ENCODE measurements at places on chromosomes 1 and 21.

DNA sequence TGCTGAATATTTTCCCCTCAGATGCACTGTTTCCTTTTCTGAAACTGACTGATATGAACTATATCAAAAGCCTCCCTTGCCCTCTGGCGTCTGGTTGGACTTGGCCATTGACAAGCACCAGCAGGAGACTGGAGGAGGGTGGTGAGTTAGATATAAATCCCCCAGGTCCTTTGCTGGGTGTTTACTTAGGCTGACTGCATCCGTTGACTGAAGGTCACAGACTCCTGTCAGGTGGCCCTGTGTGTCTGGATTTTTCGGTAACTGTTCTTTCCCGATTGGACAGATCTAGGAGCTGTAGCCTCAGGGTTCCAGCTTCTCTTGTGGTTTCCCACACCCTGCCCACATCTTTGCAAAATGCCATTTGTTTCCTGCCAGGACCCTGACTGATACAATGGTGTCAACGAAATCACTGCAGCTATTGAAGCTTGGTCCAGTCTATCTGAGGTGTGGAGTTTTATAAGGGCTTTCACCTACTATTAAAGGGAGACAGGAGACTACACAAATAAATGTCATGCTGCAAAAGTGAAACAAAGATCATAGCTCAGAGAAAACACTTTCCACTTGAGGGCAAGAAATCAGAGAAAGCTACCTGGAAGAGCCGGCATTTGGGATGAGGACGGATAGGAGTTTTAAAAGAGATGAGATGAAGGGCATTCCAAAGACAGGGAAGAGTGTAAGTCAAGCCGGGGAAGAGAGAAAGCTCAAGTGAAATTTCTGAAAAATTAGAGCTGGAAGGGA, 1.5 kb upstream of the MAGI3 start:
- no peak for DNase-seq

GRCh38 chr21:14545906-14546480, at the start of gene SAMSN1:
Gene SAMSN1, minus strand, starts transcription at chr21:14546315. Its CDS starts 54 bp downstream, at chr21:14546261.
- no peak for DNase-seq

DNA sequence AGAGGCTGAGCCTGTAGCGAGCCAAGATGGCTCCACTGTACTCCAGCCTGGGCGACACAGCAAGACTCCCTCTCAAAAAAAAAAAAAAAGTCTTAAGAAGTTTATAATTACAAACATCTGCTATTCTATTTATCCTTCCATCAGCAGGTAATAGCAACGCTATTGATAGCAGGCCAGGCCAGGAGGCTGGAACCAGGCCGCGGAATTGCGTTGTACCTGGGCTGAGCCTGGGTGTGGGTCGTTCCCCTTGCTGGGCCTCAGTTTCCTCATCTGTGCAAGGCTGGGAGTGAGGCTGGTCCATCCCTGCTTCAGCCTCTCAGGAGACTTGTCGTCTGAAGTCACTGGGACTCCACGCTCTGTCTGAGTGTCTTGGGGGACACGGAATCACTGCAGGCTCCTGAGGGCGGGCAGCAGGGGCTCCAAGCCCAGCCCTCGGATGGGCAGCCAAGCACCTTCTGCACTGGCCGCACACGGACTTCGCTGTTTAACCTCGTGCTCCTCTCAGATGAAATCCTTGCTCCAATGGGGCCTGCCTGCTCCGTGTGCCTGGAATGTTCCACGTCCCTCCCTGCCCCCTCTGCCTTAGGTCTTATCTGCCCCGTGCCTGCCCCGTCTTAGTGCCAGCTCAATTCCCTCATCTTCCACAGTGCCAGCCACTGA, 103.9 kb upstream of the C1orf174 start:
- no peak for DNase-seq

DNA sequence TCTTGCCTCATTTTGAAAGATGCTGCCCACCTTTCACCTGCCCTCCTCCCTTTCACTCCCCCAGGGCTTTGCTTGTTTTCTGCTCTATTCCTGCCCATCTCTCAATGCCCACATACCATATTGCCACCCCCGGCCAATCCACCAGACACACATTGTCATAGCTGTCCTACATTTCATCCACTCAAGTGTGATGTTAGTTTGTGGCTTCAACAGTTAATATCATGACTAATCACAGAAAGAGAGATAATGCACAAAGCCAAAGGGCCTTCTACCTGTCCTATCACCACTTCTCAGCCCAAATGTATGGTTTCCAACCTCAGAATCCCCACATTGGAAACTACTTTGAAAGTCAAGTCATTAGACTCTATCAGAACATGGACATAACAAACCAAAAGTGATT, 18.0 kb upstream of the RCSD1 start:
- no peak for DNase-seq

DNA sequence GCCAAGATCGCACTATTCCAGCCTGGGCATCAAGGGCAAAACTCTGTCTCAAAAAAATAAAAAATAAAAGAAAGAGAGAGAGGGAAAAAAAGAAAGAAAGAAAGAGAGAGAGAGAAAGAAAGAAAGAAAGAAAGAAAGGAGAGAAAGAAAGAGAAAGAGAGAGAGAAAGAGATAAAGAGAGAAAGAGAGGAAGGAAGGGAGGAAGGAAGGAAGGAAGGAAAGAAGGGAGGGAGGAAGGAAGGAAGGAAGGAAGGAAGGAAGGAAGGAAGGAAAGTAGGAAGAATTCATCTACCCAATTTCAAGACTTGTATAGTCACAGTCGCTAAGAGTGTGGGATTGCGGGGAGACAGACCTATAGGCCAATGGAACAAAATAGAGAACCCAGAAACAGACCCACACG, 290.6 kb downstream of the NPHP4 start:
- DNase-seq = no peak

DNA sequence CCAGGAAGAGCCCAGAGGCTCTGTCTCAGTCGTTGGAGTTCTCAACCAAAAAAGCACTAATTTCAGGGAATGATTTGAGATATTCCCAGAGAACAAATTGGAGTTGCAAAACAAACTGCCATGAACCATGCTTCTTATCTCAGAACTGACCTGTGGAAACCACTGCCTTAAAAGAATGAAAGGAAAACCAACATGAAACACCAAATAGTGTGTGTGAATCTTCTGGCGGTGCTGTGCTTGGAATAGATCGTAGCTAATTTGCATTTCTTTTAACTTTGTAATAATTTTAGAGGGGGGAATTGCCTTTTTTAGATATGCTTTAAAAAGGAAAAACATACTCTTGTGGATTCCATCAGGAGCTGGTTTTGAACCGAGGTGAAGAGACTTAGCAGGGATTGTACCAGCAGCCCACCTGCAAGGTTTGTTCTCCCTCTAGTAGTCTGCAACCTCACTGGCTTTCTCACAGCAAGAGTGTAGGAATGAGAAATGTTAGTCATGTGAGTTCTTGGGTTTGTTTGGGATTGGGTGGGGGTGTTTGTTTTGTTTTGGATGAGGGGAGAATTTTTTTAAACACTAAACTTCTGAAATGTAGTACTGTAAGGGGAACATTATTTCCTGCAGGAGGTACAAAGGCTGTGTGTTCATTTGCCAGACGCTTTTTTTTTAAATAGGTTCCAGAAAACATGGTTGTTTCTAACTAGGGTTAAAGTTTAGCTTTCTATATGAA, 45.7 kb upstream of the ANGPTL1 start:
- no peak for DNase-seq

GRCh38 chr1:85397490-85398032, 67.4 kb downstream of the DDAH1 start:
- no peak for DNase-seq

GRCh38 chr1:48645883-48646282, 130.8 kb downstream of the BEND5 start:
- DNase-seq = no peak

DNA sequence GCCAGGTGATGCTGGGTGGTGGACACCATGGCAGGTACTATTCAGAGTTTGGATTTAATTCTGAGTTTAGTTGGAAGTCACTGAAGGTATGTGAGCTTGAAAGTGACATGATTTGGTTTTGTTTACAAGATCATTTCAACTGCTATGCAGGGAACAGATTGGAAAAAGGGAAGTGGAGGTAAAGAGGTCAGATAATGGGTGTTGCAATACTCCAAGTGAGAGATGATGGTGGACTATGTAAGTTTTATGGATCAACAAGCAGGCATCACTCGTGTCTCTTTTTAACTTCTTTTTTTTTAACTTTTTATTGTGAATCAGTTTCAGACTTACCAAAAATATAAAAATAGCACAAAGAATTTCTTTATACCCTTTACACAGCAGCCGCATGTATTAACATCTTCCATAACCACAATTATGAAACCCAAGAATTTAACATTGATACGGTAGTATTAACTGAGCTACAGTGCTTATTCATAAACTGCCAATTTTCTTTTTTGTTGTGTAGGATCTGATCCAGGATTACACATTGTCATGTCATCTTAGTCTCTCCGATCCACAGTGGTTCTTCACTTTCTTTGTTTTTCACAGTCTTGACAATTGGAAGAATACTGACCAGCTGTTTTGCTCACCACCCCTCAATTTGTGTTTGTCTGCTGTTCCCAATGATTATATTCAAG, 24.9 kb upstream of the NHLH2 start:
- DNase-seq = no peak

DNA sequence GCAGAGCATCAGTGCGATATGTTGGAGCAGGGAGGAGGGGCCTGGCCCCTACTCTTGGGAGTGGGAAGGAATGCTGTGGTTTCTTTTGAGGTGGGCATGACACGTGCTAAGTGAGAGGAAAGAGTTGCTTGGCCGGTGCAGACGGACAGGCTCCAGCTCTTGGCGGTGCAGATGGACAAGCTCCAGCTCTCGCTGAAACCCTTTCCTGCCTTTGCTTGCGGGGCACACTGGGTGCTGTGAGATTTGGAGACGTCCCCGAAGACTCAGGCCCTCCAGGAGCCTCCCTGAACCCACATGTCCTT, 15.9 kb downstream of the PDXK start:
- no peak for DNase-seq

- DNase-seq = no peak
These were observed 20.3 kb downstream of the AJAP1 start for GRCh38 chr1:4674676-4675075.

DNA sequence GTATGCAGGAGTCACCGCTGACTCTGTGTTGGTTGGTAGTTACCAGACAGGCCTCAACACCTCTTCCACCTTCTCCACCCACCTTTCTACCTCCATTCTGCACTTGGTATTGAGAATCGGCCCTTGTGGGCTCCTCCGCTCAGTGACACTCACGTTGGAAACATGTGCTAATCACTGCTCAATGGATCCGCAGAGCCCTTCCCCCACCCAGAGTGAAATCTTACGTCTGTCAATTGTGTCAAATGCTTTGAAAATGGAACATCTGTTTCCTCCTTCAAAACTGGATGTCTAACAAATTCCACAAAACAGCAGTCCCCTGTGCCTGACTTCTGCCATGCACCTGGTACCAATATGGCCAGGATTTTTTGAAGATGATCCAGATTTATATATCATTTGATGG, 65.5 kb upstream of the NRIP1 start:
- DNase-seq = no peak

GRCh38 chr1:161032409-161032808, 6.4 kb downstream of the TSTD1 start:
- DNase-seq = no peak

- no peak for DNase-seq
These were observed 41.4 kb upstream of the GOLT1A start for GRCh38 chr1:204255225-204255624.

- DNase-seq = no peak
These were observed 790 bp downstream of the TESK2 start for GRCh38 chr1:45490121-45490625.

DNA sequence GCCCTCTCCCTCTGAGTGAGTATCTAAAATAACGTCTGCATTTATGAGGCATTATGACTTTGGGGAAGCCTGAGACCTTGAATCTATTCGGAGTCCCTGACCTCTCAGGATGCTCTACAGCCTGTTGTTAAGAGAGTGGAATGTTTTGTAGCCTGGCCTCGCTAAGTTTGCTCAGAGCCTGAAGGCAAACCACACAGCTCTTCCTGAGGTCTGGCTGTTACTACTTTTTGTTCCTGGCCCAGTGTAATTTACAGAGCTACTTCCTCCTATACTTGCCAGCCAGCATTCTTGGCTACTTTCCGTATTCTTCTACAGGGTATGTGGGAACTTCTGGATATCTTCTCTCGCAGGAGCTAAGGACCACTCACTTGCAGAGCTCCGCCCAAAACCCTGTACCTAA, 3.6 kb upstream of the ZMYM4 start:
- no peak for DNase-seq

GRCh38 chr1:11781297-11781696, 19.3 kb downstream of the C1orf167 start:
- DNase-seq = no peak

DNA sequence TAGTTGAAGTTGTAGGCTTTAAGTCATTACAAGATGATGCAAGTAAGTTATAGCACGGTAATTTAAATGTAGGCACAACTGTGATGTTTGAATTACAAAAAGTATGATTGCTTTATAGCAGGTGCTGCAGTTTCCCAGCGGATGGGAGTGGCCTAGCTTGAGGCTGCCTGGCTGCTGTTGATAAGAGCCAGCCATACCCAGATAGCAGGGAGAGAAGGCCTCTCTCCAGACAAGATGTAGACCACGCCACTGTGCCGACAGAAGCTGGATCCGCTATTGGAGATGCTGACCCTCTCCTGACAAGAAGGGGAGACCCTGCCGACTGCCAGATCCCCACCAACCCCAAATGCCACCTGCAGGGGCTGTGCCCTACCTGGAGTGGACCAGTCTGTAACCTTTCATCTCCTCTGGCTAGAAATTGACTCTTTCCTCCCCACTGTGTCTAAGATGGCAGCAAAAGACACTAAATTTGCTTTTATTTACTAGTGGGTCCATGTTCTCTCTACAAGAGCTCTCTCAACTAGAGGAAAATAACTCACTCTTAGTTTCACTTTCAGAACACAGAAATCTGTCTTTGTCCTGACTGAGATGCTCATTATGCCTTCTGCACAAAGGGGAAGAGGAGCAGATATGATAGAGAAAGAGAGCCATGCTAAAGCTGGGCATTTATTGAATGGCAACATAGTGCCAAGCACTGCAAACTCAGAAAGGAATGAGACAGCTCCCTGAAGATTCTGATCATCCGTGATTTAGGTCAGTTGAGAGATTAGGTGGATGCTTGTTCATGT, 127.9 kb downstream of the URB2 start:
- no peak for DNase-seq

GRCh38 chr21:38170283-38170682, 86.5 kb upstream of the KCNJ15 start:
- no peak for DNase-seq

- no peak for DNase-seq
These were observed 55.7 kb downstream of the IRF2BP2 start for GRCh38 chr1:234554218-234554697.

- no peak for DNase-seq
These were observed 7.1 kb downstream of the SMPDL3B start for GRCh38 chr1:27941671-27942540.

- no peak for DNase-seq
These were observed 46.5 kb upstream of the PODN start for GRCh38 chr1:53015508-53015860.

- DNase-seq = no peak
These were observed 16.2 kb downstream of the SYF2 start for GRCh38 chr1:25216123-25216522.

DNA sequence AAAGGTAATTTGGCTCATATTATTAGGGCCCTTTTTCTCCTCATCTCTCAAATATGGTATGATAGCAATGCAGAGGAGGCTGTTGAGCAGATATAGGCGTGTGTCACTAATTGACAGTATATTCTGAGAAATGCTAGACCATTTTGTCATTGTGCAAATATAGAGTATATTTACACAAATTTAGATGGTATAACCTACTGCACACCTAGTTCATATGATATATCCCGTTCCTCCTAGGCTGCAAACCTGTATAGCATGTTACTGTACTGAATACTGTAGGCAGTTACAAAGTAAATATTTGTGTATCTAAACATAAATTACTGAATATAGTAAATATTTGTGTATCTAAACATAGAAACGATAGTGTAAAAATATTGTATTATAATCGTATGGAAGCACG, 8.6 kb downstream of the ZBTB37 start:
- no peak for DNase-seq

GRCh38 chr1:188937965-188938551, 1539.6 kb downstream of the BRINP3 start:
- no peak for DNase-seq
